Mucosa of gallbladder (tissue), 1 donor: ENCODE measurements at places on chromosomes 1 and 21.

GRCh38 chr1:68745451-68745850 is 248.6 kb upstream of the DEPDC1 start:
- no peak for DNase-seq

DNA sequence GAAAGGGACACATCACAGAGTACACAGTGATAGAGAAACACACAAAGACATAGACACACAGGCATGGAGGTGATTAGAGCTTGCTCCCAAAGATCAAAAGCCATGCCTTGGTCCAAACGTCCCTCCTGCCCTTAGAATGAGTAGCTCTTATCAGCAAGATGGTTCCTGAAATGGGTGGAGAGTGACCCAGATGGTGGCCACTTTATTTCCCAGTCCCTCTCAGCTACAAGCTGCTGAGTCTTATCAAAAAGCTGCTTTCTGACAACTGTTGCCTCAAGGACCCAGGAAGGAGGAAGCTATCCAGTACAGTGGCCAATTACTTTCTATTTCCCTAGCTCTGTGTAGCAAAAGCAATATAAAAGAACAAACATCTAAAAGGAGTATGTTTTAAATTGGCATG is 7.7 kb upstream of the CLCA1 start:
- DNase-seq: no peak

DNA sequence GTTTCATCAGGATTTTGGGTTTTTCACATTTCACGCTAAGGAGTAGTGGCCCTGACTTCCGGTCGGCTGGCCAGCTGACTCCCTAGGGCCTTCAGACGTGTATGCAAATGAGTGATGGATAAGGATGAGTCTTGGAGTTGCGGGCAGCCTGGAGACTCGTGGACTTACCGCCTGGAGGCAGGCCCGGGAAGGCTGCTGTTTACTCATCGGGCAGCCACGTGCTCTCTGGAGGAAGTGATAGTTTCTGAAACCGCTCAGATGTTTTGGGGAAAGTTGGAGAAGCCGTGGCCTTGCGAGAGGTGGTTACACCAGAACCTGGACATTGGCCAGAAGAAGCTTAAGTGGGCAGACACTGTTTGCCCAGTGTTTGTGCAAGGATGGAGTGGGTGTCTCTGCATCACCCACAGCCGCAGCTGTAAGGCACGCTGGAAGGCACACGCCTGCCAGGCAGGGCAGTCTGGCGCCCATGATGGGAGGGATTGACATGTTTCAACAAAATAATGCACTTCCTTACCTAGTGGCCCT is 23.1 kb upstream of the TNFRSF1B start:
- peak; percentile 87 for DNase-seq

DNA sequence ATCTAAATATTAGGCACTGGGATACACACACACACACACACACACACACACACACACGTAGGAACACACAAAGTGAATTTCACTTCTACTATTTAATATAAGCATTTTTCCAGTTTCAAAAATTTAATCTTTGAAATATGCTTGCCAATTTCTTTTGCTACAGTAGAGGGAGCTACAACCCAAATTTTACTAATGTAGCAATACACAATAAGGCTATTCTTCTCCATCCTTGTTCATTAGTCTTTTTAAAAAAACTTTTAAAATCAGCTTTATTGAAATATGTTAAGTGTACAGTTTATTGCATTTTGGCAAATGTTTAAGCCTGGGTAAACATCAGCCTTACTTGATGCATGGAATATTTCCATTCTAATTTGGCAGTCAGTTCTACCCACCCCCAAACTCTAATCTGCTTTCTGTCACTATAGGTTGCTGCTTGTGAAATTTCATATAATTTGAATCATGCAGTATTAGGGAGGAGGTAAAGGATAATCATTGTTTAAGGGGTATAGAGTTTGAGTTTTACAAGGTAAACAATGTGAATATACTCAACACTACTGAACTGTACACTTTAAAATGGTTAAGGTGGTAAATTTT is 93.0 kb upstream of the TENT5C start:
- DNase-seq: no peak

GRCh38 chr1:33930346-33931110 is 66.6 kb downstream of the HMGB4 start:
- DNase-seq: no peak

GRCh38 chr1:223339861-223340260 is 24.1 kb downstream of the SUSD4 start:
- DNase-seq: no peak

DNA sequence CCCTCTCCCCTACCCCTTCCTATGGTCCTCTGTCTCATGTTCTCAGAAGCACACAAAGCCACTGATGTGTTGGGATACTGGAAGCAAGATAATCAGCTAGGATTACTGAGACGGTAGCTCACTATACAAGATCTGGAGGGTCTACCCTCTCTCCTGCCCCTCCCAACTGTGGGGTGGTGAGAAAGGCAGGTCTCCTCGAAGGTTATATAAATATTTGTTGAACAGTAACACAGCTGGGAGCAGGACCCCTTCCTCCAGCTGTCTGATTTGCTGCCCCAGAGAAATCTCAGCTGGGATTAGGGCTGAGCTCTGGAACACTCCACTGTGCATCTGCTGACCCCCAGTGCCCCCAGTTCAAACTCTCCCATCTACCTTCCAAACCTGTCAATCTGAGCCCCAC is 94.2 kb upstream of the IPO9 start:
- no peak for DNase-seq
